ENCODE measurements at places on chromosomes 11 and 22.

DNA sequence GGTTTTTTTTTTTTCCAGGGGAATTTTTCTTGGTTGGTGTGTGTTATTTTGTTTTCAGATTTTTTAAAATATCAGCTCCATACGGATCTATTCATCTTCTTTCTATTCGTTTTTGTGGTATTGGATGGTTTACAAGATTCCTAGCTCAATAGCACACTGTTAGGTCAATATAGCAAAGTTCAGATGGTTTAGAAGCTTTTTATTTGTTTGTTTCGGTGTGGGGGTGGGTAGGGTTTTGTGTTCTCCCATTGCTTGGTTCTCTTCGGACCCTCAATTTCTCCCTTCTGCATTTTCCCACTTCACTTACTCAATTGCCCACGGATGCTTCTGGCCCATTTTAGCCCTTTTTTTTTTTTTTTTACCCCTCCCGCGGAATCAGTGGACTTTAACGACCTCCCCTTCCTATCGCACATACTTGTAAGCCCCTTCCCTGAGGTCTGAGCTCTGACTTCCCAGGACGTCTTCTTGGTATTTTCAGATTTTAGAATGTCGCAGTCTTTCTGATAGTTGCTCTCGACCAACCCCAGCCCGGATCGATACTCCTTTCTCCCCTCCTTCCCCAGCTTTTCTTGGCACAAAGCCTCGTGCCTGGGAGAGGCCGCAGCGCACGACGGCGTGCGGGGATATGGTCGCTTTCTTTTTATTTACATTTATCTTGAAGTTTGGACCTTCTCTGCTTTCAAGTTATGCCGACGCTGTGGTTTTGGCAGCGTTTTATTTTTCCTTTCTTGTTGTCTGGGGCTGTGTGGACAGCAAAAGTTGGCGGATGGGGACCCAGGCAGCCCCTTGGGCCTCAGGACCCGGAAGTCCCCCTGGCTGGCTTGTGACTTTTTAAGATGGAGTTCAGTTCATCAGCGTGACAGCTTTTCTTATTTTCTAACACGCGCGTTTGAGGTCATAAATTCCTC is 4.4 kb upstream of the SPDYC start:
- DNase-seq = no peak

GRCh38 chr11:36015799-36016198 is 71.9 kb downstream of the LDLRAD3 start:
- no peak for DNase-seq

- no peak for DNase-seq
Observed at GRCh38 chr11:69760319-69760718, 14.8 kb downstream of the FGF4 start.

DNA sequence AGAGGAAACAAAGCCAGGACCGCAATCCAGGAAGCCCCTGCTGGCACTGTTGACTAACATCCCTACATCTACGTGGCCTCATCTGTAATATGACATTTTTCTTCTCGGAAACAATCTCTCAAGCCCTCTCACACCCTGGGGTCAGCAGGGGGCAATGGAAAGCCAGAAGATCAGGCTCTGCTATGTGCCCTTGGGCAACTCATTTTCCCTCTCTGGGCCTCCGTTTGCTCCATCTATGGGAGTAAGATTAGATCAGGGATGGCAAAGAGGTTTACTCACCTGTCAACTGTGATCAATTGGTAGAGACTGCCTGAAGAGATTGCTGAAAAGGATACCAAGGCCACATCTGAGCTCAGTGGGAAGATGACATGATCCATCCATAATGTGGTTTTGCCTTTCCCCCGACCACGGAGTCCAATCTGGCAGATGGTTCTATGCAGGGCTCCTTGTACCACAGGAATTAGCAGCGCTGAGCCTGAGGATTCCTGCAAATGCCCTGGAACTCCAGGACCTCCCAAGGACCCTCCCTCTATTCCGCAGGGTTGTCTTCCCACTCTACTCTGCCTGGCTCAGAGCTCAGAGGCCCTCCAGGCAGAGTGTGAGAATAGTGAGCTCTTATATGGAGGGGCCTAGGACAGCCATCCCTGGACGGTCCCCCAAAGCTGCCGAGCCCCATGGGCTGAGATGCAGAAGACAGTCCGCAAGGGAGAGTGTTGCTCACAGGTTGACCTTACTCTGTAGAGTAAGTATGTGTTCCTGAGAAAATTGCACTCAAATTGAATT is 66.1 kb downstream of the CHST1 start:
- no peak for DNase-seq

DNA sequence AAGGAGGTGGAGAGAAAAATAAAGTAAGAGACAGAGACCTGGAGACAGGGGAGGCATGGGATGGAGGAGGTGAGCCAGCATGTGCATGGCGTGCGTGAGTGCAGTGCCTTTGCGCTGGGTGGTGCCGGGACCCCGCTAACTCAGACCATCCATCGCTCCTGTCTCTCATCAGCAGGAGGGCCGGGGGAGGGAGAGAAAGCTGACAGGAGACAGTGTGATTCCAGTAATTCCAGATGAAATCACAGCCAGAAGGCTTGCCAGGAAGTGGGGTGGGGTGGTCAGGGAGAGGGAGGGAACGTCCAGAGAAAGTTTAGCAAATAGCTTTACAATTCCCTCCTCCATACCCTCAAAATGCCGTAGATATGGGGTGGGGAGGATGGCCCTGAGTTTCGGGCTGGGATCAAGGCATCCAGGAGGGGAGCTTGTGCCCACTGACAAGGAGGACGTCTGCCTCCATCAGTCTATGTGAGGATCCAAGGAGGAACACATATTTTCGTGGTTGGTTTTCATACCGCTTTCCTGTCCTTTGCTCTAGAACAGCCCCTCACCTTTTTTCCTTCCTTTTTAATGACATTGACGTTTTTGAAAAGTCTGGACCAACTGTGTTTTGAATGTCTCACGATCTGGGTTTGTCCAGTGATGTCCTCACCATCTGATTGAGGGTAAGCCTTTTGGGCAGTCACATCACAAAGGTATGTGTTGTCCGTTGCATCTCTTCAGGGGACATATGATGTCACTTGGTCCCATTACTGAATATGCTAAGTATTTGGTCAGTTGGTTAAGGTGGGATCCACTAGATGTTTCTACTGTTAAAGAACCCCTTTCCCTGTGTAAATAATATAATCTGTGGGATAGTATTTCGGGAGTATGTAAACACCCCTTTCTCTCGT is 567.3 kb downstream of the MIAT start:
- no peak for DNase-seq

DNA sequence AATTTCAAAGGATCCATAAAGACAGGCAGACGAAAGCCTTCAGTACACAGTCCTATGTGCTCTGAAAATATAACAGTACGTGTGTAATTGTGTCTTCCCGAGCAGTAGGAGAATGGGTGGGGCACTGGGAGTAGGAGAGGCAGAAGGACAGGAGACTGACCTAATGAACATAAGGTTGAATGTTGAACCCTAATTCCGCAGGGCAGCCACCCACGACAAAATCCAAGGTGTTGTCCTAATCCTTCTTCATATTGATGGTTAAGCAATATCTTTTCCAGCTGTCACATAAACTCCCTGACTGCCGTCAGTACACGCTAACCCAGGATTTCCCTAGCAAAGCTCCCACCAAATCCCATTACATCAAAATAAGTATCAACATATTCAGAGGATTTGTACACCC is 34.5 kb downstream of the SPATA19 start:
- DNase-seq = no peak

DNA sequence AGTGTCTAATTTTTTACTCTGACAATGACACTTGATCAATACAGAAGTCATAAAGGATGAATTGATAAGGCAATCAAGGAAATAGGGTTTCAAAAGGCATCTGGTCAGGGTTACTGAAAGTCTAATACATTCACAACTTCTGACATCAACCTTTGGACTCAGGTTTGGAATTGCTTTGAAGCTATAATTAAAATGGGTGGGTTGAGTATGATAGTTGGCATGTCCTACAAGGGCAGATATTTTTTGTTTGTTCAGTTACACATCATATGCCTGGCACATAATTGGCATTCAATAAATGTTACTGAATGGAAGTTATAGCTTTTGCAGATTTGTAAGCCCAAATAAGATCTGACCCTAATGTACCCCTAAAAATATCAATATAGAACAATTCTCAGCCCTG is 7.3 kb upstream of the FUT4 start:
- DNase-seq = no peak

DNA sequence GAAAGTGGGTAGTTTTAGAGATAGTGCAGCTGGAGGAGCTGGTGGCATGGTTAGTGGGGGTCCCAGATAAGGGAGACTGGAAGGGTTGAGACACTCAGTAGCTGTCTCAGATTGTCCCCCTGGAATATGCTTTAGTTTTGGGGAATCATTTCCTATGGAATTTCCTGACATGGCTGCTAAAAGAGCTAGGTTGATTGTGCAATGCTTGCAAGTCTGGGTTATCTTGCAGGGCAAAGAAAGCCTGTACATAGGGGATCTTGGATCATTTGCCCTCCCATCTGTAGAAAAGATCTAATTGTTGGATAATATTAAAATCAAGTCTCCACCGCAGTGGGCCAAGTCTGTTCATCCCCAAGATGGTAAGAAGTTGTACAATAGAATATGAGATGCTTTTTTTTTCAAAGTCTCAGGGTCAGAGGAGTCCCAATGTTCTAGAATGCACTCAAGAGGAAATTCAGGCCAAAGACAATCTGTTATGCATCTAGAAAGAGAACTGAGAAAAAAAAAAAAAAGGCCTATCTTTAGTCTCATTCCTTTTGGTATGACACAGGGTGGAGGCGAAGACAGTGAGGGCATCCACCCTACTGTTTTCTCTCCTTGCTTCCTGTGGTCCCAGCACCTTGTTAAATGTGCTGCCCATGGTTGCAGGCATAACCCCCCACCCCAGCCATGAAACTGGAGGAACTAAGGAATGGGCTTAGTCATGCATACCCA is 20.2 kb downstream of the MS4A6E start:
- no peak for DNase-seq

DNA sequence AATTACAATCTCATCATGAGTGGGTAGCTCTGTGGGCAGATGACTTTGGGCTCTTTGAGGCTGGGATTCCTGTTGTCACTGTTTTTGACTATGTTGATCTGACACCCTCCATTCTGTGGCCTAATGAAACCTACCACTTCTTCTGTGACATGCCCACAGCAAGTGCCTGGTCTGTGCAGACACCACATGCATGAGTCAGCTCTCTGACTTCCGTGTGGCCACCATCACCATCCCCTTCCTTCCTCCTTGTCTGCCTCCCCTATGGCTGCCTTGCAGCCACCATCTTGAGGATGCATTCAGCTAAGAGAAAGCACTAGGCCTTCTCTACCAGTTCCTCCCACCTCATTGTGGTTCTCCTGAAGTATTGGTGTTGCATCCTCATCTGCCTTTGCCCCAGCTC is 15.3 kb upstream of the OR10V1 start:
- DNase-seq = peak; percentile 29

DNA sequence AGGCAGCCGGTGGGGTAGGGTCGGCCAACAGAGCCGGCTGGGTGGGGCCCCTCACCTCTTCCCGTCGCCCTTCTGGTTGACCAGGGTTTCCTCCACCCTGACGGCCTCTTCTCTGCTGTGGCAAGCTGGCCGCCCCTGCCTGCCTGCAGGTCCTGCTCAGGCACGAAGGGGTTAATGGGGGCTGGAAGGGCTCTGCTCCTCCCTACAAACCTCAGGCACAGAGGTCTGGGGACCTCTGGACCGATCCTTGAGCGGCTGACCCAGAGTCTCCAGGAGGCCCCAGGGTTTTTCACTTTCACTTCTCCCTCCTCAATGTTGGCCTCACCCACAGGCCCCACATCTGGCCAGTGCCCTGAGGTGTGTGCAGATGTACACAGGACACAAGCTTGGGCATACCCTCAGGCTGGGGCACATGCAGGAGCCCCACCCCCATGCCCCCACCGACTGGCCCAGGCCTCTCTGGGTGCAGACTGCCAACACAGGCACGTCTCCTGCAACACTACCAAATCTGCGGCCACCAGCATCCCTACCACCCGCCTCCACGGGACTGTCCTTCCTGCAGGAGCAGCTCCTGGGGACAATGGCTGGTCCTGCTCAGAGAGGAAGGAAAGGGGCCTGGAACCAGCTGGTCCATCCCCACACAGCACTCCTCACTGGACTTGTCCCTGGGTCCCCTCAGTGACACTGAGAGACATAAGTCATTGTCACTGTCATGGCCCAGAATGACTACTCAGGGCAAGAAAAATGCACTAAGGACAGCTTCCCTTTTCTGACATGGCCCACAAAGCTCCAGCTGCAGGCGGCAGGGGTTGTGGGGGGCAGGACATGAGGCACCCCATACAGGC is 3.2 kb upstream of the TBX1 start:
- peak; percentile 33 for DNase-seq

GRCh38 chr22:26587991-26588613 is 1.8 kb downstream of the TPST2 start:
- no peak for DNase-seq

GRCh38 chr11:103053997-103054396 is 38.0 kb downstream of the DCUN1D5 start:
- no peak for DNase-seq

GRCh38 chr11:120703358-120704152 is 192.0 kb downstream of the GRIK4 start:
- no peak for DNase-seq

GRCh38 chr11:131867457-131868257 is 497.2 kb downstream of the NTM start:
- peak; percentile 22 for DNase-seq

DNA sequence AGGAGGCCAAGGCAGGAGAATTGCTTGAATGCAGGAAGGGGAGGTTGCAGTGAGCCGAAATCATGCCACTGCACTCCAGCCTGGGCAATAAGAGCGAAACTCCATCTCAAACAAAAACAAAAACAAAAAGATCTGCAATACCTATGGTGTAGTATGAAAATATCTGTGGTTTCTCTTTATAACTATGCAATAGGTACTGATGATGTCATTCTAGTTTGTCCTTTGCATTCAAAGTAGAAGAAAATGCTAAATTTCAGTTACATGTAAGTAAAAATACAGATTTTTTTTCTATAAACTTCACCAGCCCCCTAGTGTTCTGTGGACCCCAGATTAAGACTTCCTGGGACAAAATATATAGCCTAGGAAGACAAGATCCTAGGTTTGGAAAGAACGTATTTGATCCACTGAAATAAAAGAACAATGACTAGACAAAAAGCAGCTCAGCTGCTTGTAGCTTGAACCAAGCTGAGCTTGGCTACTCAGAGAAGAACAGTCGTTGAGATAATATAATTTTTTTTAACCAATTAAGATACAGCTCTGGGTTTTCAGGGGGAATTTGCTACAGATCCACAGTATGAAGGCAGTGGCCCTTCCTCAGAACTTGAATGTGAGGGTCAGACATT is 2.8 kb upstream of the HBE1 start:
- no peak for DNase-seq

DNA sequence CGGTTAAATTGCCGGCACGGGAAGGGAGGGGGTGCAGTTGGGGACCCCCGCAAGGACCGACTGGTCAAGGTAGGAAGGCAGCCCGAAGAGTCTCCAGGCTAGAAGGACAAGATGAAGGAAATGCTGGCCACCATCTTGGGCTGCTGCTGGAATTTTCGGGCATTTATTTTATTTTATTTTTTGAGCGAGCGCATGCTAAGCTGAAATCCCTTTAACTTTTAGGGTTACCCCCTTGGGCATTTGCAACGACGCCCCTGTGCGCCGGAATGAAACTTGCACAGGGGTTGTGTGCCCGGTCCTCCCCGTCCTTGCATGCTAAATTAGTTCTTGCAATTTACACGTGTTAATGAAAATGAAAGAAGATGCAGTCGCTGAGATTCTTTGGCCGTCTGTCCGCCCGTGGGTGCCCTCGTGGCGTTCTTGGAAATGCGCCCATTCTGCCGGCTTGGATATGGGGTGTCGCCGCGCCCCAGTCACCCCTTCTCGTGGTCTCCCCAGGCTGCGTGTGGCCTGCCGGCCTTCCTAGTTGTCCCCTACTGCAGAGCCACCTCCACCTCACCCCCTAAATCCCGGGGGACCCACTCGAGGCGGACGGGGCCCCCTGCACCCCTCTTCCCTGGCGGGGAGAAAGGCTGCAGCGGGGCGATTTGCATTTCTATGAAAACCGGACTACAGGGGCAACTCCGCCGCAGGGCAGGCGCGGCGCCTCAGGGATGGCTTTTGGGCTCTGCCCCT is 529 bp upstream of the CCND1 start:
- no peak for DNase-seq

All from activated naive CD4-positive, alpha-beta T cell treated with anti-CD3 and anti-CD28 coated beads, Interleukin-2, amount 10 ng/mL, durations not matched to agents 7 days and 5 days (primary cell).